ENCODE measurements at places on chromosomes 3 and 15. TPM values are rescaled to one million over a fixed set of nuclear protein-coding genes. Genes with fewer than 3 reads are reported as not detected.
A peak's percentile ranks its signal among the peaks of the same experiment; 100 is the strongest.

The ZNF717 gene
- total RNA-seq = 25.0 TPM

- H3K4me1 ChIP-seq = no peaks in the 10 kb centered on the region
- H3K36me3 ChIP-seq = no peaks in the 10 kb centered on the region
- H3K4me3 ChIP-seq = no peak overlapping the region
- H3K27me3 ChIP-seq = no peaks in the 10 kb centered on the region
- peak; percentile 47 for DNase-seq
- H3K27ac ChIP-seq = no peak overlapping the region
Measured at GRCh38 chr15:79540551-79540950, 108.4 kb downstream of the MINAR1 start.

DNA sequence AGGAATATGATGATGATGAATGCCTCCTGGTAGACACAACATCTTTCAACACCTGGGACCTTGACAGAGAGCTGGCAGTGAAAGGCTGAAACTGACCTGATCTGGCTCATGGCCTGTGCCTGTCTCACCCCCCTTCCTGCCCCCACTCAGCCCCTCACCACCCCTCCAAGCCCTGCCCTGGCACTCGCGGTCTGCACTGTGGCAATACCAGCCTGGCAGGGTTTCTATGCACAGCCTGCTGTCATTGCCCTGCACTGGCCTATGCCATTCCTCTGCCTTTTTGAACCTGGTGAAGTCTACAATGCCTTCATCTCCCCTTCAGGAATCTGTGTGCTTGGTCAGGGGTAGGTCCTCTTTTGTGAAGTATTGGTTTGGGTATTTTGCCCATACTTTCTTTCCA is 56.5 kb downstream of the ACAD9 start:
- H3K36me3 ChIP-seq = no peaks in the 10 kb centered on the region
- no peak overlapping the region for H3K27ac ChIP-seq
- no peak overlapping the region for H3K4me3 ChIP-seq

The LRRC2 gene
- not detected for total RNA-seq

The PCYT1A gene
- 42.6 TPM for total RNA-seq

- no peak for DNase-seq
- no peaks in the 10 kb centered on the region for H3K36me3 ChIP-seq
- no peak overlapping the region for H3K27ac ChIP-seq
- H3K4me3 ChIP-seq = no peak overlapping the region
Measured at GRCh38 chr15:96343113-96344059, 12.9 kb downstream of the NR2F2 start.

The SAMD7 gene
- not detected for total RNA-seq

- no peak for DNase-seq
- H3K27ac ChIP-seq = no peak overlapping the region
- no peaks in the 10 kb centered on the region for H3K4me1 ChIP-seq
- no peaks in the 10 kb centered on the region for H3K27me3 ChIP-seq
- no peaks in the 10 kb centered on the region for H3K36me3 ChIP-seq
Measured at GRCh38 chr3:191775451-191776233, 314.7 kb downstream of the PYDC2 start.

The STARD5 gene
- 0.87 TPM for total RNA-seq

- DNase-seq = no peak
- no peaks in the 10 kb centered on the region for H3K36me3 ChIP-seq
- H3K27ac ChIP-seq = no peak overlapping the region
- H3K27me3 ChIP-seq = no peaks in the 10 kb centered on the region
- no peaks in the 10 kb centered on the region for H3K4me1 ChIP-seq
- no peak overlapping the region for H3K4me3 ChIP-seq
Measured at GRCh38 chr3:87197531-87197930, 29.6 kb upstream of the CHMP2B start.

DNA sequence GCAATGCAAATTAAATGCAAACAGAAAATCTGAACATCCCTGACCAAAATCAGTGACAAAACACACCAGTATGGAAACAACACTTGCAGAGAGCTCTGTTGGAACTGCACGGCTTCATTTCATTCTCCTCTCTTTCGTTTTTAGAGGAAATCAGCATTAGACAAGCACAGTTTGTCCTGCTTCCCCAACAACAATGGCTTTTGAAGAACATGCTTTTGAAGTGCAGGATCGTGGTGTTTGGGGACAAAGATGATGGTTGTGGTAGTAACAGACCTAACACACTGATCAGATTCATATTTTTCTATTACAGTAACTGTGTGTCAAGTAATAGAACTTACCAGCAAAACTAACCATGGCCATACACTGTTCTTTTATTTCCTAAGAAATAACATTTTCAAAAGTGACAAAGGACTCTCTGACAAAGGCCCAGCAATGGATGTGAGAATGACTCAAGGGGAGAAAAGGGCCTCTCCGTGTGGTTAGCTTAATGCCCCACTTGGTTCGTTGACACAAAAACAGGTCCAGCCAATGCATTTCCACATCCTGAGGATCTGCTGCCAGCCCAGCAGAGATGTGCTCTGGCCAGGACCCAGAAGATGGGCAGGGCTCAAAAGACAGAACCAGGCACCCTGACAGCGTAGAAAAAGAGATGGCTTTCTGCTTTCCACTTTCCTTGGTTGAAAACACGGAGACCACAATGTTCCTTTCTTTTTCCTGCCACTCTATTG is 84.1 kb downstream of the CCNL1 start:
- H3K4me1 ChIP-seq = peaks cover 3% of the 10 kb centered on the region
- no peaks in the 10 kb centered on the region for H3K36me3 ChIP-seq
- H3K4me3 ChIP-seq = no peak overlapping the region

The ARL6IP5 gene
- total RNA-seq = 40.7 TPM

DNA sequence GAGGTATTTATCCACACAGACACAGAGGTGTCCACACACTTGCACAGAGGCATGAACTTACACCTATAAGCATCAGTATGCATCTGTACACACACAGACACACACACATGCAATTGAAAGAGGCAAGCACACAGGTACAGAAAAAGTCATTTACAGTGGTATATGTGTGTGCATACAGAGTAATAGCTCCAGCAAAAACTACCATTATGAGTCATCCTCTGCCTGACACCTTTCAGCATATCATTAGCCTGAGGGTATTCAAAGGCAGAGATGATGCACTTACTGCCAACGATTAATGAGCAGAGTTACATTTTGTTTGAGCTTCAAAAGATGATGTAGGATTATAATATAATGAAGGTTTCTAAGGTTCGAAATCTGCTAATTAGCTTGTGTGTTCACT is 100.3 kb upstream of the TPRG1 start:
- no peak for DNase-seq
- no peaks in the 10 kb centered on the region for H3K36me3 ChIP-seq
- no peak overlapping the region for H3K4me3 ChIP-seq
- no peaks in the 10 kb centered on the region for H3K4me1 ChIP-seq
- H3K27ac ChIP-seq = no peak overlapping the region

DNA sequence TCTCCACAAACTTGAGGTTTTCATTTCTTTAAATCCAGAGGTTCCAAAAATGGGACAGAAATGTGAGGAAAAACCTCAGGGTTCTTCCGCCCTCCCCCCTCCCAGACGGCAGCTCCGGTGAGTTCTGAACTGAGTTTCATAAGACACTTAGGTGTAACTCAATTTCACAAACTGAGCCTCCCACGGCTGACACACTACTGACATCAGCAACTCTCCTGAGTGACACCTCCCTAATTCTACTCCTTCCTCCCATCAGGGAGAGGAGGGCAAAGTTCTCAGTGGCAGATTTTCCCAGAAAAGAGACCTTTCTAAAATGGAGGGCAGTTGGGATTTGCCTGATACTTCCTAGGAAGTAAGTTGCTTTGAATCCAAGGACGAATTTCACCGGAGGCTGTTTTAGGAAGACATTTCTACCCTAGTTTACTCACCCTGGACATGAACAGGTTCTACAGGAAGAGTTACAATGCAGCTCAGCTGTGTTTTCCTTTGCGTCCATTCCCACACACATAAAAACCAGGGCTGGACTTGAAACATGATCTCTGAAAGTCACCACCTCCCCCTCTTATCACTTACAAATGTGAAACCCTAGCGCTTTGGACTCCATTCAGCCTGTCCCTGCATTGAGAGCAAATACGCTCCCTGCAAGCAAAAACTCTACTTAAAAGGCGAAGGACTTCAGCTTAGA is 78.1 kb upstream of the LMOD3 start:
- H3K27me3 ChIP-seq = no peaks in the 10 kb centered on the region
- H3K36me3 ChIP-seq = no peaks in the 10 kb centered on the region
- no peak overlapping the region for H3K4me3 ChIP-seq
- DNase-seq = no peak
- no peak overlapping the region for H3K27ac ChIP-seq

- no peaks in the 10 kb centered on the region for H3K4me1 ChIP-seq
- DNase-seq = no peak
- H3K27ac ChIP-seq = no peak overlapping the region
- no peak overlapping the region for H3K4me3 ChIP-seq
Measured at GRCh38 chr3:60854791-60855190, 396.5 kb downstream of the FHIT start.

DNA sequence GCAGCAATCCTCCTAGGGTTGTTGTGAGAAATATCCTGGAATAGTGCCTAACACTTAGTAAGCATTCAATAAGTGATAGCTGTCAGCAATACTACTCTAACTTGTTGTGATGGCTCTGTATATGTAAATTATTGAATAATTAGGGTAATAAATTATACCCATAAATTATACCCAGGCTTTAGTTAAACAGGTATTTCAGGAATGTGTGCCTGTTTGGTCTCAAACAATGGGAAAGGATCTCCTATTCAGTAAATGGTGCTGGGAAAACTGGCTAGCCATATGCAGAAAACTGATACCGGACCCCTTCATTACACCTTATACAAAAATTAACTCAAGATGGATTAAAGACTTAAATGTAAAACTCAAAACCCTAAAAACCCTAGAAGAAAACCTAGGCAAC is 14.8 kb upstream of the ARNT2 start:
- H3K27me3 ChIP-seq = no peaks in the 10 kb centered on the region
- no peak overlapping the region for H3K4me3 ChIP-seq
- DNase-seq = no peak
- no peaks in the 10 kb centered on the region for H3K36me3 ChIP-seq

- H3K4me3 ChIP-seq = no peak overlapping the region
- no peak overlapping the region for H3K27ac ChIP-seq
- no peaks in the 10 kb centered on the region for H3K27me3 ChIP-seq
- H3K36me3 ChIP-seq = no peaks in the 10 kb centered on the region
- no peaks in the 10 kb centered on the region for H3K4me1 ChIP-seq
Measured at GRCh38 chr15:68725736-68726135, 95.0 kb downstream of the ANP32A start.

The PSMA4 gene
- total RNA-seq = 137 TPM

DNA sequence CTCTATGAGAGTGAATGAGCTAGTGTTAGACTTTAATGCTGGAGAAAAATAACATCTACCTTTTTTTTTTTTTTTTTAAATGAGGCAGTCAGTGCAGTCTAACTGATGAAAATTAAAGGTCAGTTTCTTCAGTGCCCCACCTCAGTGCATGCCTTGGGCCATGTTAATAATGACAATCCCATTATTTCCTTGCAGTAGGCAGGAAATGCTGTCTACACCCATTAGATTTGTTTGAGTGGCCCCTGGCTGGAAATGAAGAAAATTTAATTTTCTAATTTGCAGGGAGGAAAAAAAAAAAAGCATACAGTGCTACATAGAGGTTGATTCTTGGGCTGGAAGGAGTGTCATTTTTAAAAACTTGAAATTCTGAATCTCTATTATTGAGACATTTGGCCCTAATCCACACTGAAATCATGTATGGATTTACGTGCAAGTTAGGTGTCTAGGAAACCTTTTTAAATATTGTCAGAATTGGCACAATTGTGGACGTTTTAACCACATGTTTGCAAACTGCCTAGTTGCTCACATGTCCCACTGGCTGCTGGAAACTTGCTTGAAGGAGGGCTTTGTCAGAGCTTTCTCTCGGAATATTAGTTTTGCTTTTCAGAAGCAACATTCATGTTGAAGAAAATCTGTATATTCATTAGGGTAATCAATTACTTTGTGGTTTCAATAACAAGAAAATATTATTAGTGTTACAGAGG is 18.4 kb downstream of the FNDC3B start:
- no peaks in the 10 kb centered on the region for H3K36me3 ChIP-seq
- peaks cover 5% of the 10 kb centered on the region for H3K4me1 ChIP-seq
- no peak overlapping the region for H3K27ac ChIP-seq
- DNase-seq = no peak
- no peak overlapping the region for H3K4me3 ChIP-seq
- no peaks in the 10 kb centered on the region for H3K27me3 ChIP-seq

DNA sequence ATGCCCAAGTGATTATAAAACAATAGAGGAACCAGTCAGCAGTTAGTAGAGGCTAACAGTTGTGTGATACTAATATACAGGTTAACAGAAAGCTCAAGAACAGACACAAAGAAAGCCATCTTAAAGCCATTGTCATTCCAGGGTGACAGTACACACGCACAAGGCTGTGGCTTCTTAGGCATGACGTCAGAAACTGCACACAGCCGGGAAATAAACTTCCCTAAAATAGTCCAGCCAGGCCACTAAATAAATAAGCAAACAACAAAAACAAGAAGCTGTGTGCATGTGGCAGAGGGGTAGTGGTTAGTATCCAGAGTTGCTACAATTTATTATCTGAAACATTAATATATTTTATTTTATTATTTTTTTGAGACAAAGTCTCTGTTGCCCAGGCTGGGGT is 49.8 kb downstream of the PPCDC start:
- H3K4me3 ChIP-seq = no peak overlapping the region
- no peaks in the 10 kb centered on the region for H3K27me3 ChIP-seq
- H3K36me3 ChIP-seq = no peaks in the 10 kb centered on the region

The TMC3 gene
- total RNA-seq = not detected

- no peaks in the 10 kb centered on the region for H3K4me1 ChIP-seq
- no peaks in the 10 kb centered on the region for H3K27me3 ChIP-seq
- no peak for DNase-seq
Measured at GRCh38 chr3:58989163-58989562, 60.7 kb downstream of the CFAP20DC start.

The RPL32 gene
- total RNA-seq = 5,091 TPM

The SLC38A3 gene
- not detected for total RNA-seq

GRCh38 chr3:46659285-46659684 is 34.2 kb downstream of the ALS2CL start:
- no peaks in the 10 kb centered on the region for H3K36me3 ChIP-seq
- H3K27me3 ChIP-seq = no peaks in the 10 kb centered on the region
- H3K27ac ChIP-seq = no peak overlapping the region
- DNase-seq = no peak
- no peak overlapping the region for H3K4me3 ChIP-seq

The CHSY1 gene
- total RNA-seq = 11.4 TPM

Data from Karpas-422 (cell line).